ENCODE measurements at places on chromosomes 7 and 10. TPM values are rescaled to one million over a fixed set of nuclear protein-coding genes. Genes with fewer than 3 reads are reported as not detected.

Gene PPP1R17
- polyA plus RNA-seq: not detected

DNA sequence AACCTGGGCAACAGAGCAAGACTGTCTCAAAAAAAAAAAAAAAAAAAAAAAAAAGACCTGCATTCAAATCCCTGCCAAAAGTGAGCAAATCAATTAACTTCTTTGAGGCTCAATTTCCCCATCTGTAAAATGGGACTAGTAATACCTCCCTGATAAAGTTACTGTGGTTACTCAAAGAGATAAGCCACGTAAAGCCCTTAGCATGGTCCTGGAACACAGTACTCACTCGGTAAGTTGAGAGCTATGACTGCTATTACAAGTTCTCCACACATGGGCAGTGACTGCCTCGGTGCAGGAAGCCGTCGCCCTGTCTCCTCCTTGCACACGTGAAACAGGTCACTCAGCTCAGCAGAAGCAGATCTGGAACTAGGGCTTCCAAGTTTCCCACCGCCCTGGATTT, 37.9 kb downstream of the DDIT4 start:
- DNase-seq: no peak

DNA sequence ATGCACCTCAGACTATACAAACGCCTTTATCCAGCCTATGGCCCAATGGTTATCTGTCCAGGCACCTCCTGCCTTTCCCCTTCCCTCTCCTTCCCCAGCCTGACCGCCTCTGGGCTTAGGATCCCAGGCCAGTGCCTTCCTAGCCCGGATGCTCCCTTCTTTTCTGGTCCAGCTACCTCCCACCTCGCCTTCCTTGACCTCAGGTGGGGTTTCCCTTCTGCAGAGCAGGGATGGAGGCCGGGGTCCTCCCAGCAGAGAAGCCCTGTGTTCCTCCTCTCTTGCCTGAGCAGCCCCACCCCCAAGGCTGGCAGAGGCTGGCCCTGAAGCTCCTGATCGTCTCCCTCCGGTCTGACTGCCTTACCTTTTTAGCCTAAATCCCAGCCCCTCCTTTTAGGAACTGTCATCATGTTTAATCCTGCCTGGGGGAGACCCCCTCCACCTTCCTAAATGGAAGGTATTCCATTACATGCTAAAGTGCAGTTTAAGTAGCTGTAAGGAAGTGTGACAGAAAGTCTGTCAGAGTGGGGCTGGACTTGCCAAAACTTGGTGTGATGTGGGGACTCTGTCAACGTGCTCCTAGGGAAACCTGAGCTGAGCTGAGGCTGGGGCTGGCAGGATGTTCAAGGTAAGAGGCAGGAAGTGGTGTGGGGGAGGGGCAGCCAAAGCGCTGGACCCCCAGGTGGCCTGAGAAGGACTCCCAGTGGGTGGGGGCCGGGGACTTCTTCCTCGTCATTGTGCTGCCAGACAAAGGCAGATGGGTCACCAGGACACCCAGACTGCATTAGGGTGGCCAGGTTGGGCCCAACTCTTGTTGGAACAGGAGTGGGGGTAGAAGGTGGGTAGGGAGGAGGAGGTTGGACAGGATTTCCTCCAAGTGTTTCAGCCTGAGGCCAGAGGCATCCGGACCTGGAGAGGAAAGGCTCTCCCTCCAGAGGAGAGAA, 39.5 kb downstream of the LBX1 start:
- DNase-seq: no peak

Gene STEAP4
- polyA plus RNA-seq: 0.14 TPM

DNA sequence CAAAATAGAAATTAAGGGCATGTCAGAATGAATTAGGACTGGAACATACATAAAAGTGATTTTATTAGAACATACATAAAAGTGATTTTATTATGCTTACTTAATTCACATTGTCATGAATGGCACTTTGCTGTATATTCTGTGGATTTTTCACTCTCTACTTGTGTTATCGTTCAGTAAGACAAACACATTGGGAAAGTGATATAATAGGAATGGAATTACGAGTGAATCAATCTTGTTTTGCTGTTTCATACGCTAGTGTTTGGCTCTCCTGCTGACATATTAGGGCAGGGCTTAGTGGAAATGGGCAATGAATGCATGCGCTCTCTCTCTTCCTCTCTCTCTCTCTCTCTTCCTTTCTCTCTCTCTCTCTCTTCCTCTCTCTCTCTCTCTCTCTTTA, 561.1 kb downstream of the ACTR3B start:
- DNase-seq: peak; percentile 54

DNA sequence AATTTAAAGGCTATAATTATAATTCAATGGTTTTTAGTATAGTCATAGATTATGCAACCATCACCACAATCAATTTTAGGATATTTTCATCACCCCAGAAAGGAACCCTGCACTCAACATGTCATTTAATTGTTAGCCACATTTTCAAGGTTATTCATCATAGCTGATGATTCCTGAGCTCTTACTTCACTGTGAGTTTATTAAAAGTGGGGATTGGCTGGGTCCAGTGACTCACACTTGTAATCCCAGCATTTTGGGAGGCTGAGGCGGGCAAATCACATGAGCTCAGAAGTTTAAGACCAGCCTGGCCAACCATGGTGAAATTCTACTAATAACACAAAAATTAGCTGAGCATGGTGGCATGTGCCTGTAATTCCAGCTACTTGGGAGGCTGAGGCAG, 787 bp downstream of the CCL26 start:
- no peak for DNase-seq

Gene CHST15
- polyA plus RNA-seq: 20.3 TPM

DNA sequence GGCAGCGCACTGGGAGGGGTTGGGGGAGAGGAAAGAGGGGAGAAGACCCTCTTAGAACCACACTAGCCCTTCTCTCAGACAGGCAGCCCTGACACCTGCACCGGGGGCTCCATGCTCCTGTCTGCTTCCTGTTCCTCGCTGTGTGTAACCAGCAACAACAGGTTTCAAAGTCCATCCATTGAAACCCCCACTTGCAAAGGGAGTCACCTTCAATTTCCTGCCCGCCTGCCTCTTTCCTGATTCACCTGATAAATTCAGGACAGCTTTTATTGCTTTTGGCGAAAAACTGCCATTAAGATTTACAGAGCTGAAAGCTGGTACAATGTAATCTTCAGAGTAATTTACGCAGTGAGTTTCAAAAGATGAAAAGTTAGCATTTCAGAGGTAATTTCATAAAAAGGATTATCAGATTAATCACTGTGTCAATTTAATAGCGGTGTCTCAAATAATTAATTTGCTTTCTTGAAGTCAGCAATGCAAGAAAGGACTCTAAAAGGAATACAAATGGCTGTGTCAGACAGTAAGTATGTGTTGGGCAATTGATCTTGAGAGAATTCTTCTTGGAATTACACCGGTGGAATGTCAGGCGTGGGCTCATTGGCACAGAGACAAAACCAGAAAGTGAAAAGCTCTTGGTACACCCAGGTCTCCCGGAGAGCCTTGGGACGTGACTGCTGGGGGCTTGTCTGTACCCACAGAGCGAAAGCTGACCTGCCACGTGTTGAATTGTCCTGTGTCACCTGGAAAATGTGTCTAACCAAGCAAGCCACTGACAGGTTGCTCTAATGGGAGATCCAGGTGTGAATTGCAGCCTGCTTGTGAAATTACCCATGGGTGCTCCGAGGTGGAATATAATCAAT, 60.7 kb downstream of the TMEM209 start:
- DNase-seq: peak; percentile 85

Gene BLNK
- 47.2 TPM for polyA plus RNA-seq

- no peak for DNase-seq
These were observed 1.4 kb upstream of the TRA2A start for GRCh38 chr7:23533238-23533604.

DNA sequence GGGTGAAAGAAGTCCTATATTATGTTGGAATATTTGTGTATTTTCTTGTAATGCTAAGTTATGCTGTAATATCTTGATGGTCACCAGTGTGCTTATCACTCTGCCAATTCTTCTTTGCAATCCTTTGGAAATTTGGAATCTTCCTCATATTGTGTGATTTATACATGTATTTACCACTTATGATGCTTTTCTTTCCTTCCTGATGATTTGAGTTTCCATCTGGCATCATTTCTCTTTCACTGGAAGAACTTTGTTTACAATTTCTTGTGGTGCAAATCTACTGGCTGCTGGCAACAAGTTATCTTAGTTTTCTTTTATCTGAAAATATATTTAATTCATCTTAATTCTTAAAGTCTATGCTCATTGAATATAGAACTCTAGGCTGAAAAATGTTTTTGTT, 29.2 kb downstream of the CFAP69 start:
- no peak for DNase-seq

Gene DPP6
- polyA plus RNA-seq: 44.4 TPM

GRCh38 chr10:71727738-71728737, 8.5 kb upstream of the C10orf105 start:
- no peak for DNase-seq

- DNase-seq: no peak
These were observed 165.9 kb downstream of the ABCA13 start for GRCh38 chr7:48337012-48337621.

Gene SFRP5
- 0.09 TPM for polyA plus RNA-seq

Gene PLCE1
- 29.4 TPM for polyA plus RNA-seq

Gene EPHB6
- 27.8 TPM for polyA plus RNA-seq

Gene SPDYE2
- 2.6 TPM for polyA plus RNA-seq

DNA sequence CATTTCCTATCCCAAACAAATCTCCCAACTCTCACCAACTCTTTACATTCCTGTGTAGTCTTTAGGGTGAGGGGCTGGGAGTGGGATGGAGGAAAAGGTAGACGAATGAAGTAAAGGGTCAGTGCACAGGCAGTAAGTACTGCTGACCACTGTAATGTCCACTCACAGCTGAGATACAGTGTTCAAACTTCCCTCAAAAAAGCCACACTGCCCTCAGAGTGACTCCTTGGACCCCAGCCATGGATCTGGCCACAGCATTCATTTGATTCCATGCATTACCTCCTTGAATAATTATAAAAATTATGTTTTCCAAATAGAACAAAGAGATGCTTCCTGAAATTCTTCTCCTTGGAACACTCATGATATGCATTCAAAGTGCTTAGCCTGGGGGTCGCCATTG, 19.8 kb upstream of the HIPK2 start:
- no peak for DNase-seq

Gene OPN4
- not detected for polyA plus RNA-seq

Gene TSPAN15
- 59.6 TPM for polyA plus RNA-seq

DNA sequence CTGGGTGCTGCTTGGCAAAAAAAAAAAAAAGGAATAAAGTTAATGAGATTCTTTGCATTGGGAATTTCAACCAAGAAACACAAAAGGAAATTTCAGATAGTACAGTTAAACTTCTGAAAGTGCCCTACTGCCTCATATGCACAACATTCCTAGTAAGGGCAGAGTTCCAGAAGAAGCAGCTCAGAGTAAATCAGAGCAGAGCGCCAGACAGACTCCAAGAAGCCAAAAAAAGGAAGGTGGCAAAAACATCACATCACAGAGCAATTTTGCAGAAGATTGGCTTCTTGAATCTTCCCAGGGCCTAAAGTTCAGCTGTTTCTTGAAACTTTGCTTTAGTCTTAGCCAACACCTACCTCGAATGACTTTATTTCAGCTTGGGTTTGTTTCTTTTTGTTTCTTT, 544.1 kb downstream of the XPNPEP1 start:
- DNase-seq: no peak

DNA sequence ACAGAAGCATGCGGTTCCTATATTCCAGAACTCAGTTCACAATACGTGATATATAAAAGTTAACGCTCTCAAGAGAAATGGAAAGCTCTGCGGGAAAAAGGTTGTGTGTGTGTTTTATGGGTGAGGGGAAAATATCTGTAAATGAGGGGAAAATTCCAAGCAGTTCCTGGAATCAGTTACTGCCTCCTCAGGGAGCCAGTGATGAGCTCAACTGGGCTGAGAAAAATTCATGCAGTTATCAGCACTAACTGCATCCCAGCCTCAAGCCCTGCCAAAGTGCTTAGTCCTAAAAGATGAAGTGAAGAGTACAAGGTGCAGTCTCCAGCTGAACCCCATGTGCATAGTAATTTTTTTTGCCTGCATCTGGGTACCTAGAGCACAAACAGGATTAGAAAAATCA, 191.9 kb downstream of the CDK14 start:
- no peak for DNase-seq

DNA sequence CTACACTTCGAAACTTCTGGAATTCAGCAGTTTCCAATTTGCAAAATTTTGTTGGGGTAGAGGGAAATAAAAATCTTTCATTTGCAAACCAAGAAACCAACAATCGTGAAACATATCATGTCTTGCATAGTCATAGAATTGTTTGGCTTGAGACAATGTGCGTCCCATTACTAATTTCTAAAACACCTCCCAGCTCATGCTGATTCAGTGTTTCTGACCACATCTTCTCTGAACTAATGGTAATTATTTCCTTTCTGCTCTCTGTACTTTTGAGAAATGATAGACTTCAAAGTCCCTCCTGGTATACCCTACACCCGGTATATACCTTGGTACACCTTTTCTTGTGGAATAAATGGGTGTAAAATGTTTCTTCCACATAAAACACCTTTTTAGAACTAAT, 41.8 kb upstream of the TSPAN13 start:
- no peak for DNase-seq

Gene GIMAP4
- polyA plus RNA-seq: 24.8 TPM

DNA sequence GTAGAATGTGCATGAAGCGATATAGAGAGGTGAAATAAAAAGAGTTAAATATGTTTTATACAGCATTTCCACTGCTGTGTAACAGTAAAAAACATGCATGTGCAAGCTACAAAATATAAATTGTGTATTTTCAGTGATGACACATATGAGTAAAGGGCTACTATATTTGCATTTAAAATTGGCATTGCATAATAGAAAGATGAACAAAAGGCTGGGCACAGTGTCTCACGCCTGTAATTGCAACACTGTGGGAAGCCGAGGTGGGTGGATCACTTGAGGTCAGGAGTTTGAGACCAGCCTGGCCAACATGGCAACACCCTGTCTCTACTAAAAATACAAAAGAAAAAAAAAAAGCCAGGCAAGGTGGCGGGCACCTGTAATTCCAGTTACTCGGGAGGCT, 79.8 kb upstream of the CCDC71L start:
- no peak for DNase-seq

DNA sequence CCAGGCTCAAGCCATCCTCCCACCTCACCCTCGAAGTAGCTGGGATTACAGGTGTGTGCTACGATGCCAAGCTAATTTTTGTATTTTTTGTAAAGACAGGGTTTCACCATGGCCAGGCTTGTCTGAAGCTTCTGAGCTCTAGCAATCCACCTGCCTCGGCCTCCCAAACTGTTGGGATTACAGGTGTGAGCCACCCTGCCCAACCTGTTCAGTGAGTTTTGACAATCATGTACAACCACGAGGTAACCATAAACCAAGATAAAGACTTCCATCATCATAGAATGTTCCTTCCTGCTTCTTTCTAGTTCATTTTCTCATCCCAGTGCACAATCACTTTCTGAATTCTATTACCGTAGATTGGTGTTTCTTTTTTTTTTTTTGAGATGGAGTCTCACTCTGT, 30.5 kb upstream of the MKRN1 start:
- no peak for DNase-seq

- no peak for DNase-seq
These were observed 111.8 kb upstream of the ANKRD1 start for GRCh38 chr10:91032611-91033206.

Gene YKT6
- 80.0 TPM for polyA plus RNA-seq

Gene PCLO
- polyA plus RNA-seq: 11.0 TPM

GRCh38 chr10:102704915-102705314, 9.3 kb downstream of the ARL3 start:
- no peak for DNase-seq

- DNase-seq: no peak
These were observed 53.2 kb upstream of the CUX1 start for GRCh38 chr7:101764221-101764620.

Measured in renal pelvis (tissue), 12 donors.